ENCODE measurements at places on chromosomes 4 and X.

GRCh38 chr4:159018062-159018629 lies 84.7 kb upstream of the RAPGEF2 start:
- DNase-seq, result no peak

GRCh38 chr4:159175085-159175988 lies 72.5 kb downstream of the RAPGEF2 start:
- DNase-seq, result peak; percentile 90

DNA sequence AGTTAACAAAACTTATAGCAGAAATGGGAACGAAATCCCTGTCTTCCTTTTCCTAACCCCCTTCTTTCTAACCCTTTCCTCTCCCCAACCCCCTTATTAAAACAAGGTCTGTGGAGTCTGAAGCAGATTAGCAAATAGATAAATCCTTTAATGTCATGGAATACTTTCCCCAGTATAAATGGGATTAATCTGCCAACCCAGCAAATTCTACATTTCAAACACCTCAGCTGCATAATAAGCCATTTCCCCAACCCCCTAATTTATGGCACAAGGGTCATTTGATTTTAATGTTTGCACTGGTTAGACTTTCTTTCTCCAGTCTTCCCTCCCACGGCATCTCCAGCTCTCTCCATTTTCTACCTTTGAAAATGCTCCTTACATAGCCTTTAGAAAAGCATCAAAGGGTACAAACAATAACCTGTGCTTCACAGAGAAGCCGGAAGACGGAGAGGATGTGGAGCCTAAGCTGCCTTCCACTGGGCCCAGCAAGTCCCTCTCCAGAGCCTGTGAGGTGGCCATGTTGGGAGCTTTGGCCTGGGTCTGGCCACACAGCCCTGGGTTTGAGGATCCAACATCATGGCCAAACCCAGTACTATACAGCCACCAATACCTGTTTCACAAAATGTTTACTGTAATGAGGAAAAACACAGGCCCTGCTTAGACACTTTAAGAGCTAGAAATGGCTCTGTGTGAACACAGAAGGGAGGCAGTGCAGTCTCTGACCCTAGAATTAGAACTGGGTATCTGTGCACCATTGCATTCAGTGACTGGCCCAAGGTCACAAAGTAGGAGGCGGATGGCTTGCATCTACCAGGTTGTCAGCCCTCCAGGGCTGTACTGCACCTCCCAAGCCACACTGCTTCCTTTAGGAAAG lies 56.9 kb upstream of the SPRY1 start:
- no peak for DNase-seq

- peak; percentile 2 for DNase-seq
Observed at GRCh38 chrX:16305187-16305586, 137.9 kb downstream of the MAGEB17 start.

- DNase-seq, result no peak
Observed at GRCh38 chrX:57227691-57228090, 58.8 kb upstream of the FAAH2 start.
